PC-3 (cell line): ENCODE measurements at places on chromosomes 5 and 9. TPM values are rescaled to one million over a fixed set of nuclear protein-coding genes. Genes with fewer than 3 reads are reported as not detected.

The OBP2B gene
- total RNA-seq: not detected in 2 replicates

The PTGDS gene
- total RNA-seq: not detected in 2 replicates

The LOX gene
- total RNA-seq: 0.18 and 0.23 TPM in 2 replicates

The IL13 gene
- not detected in 2 replicates for total RNA-seq

The INSYN2B gene
- total RNA-seq: 1.1 and 1.5 TPM in 2 replicates

The FAXDC2 gene
- total RNA-seq: not detected in 2 replicates

The GAS1 gene
- not detected in 2 replicates for total RNA-seq

The WNT8A gene
- not detected in 2 replicates for total RNA-seq

The LRRTM2 gene
- total RNA-seq: not detected in 2 replicates

The ARHGEF28 gene
- 24.2 and 25.7 TPM in 2 replicates for total RNA-seq

The SLC34A3 gene
- total RNA-seq: 1.0 and 1.5 TPM in 2 replicates

The RANBP3L gene
- not detected in 2 replicates for total RNA-seq

The NTMT1 gene
- 50.2 and 60.6 TPM in 2 replicates for total RNA-seq

The SPATA9 gene
- not detected in 2 replicates for total RNA-seq

The F2RL2 gene
- total RNA-seq: 0.11 TPM in 1 of 2 replicates, not detected in the other

The GARIN3 gene
- total RNA-seq: not detected in 2 replicates

The DND1 gene
- 0.75 and 1.1 TPM in 2 replicates for total RNA-seq

The INPP5E gene
- 10.7 and 12.2 TPM in 2 replicates for total RNA-seq
